Epithelial cell of proximal tubule (primary cell): ENCODE measurements at places on chromosomes 2 and 18.
A peak's percentile ranks its signal among the peaks of the same experiment; 100 is the strongest.

GRCh38 chr2:105581555-105581944 is 163.2 kb upstream of the NCK2 start:
- no peak for DNase-seq

DNA sequence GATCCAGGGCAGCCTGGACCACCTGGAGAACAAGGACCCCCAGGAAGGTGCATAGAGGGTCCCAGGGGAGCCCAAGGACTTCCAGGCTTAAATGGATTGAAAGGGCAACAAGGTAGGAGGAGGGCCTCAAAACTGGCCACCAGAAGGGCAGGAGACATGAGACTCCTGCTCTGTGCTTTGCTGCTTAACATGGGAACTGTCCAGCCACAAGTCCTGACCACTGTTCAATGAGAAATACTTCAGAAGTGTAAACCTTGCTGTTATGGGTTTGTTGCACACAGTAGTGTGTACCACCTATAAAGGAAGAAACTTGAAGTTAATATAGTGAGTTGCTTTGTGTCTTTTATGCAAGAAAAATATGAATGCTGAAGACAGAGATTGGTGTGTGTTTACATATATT is 44.2 kb upstream of the MFF start:
- no peak for DNase-seq

- peak; percentile 52 for DNase-seq
These were observed 475 bp upstream of the BARD1 start for GRCh38 chr2:214809751-214810564.

DNA sequence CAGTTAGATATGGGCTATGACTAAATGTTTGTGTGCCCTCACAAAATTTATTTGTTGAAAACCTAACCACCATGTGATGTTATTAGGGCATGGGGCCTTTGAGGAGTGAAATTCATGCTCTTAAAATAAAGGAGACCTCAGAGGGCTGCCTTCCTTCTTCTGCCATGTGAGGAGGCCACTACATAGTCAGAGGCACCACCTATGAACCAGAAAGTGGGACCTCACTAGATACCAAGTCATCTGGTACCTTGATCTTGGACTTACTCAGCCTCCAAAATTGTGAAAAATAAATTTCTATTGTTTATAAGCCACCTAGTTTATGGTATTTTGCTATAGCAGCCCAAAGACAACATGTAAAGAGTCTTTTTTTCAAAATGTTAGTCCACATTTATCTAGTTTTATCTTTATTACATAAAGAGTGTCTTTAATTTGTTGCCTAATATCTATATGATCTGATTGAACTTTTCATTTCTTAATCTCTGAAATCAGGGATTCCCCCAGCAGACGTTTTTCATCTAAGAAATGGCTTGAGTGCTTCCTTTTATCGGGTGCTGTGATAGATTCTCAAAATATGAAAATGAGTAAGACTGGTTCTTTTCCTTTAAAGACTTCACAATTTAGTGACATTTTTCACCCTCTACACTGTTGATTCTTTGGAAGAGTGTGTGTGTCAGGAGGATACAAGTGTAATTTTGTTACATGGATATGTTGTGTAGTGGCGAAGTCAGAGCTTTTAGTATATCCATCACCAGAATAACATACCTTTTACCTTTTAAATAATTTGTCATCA is 34.2 kb downstream of the PMS1 start:
- DNase-seq: no peak

GRCh38 chr2:21263622-21264021 is 139.9 kb downstream of the TDRD15 start:
- DNase-seq: no peak

DNA sequence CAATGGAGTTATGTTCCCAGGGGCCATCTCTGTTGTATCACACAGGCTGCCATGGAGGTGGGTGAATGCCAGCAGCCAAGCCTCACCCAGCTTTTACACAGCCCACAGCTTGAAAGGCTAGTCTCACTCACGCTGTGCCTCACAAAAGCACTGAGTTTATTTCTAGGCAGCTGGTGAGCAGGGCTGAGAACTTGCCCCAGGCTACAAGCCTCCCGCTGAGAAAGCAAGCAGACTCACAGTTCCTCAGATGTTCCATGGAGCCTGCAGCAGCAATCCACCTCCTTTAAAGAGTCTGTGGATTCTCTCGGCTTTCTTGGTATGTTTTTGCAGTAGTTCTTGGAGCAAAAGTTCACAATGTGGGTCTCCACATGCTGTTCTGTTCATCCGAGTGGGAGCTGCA is 40.9 kb upstream of the ALKAL2 start:
- DNase-seq: no peak

DNA sequence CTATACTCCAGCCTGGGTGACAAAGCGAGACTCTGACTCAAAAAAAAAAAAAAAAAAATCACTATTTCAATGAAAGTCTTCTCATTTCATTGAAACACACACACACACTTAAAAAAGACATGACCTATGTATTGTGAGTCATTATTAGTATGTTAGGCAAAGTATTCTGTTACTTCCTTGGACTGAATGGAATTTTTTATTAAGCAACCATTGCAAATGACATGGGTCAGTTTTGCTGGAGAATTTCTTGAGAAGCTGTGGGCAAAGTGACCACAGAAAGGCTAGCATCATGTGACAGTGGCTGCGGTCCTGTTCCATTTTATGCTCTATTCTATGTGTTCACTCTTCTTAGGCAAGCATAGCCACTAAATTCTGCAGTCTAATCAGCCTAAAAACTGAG is 695.7 kb downstream of the TDRD15 start:
- no peak for DNase-seq

- no peak for DNase-seq
These were observed 145.6 kb downstream of the ANKRD44 start for GRCh38 chr2:197165020-197165419.

DNA sequence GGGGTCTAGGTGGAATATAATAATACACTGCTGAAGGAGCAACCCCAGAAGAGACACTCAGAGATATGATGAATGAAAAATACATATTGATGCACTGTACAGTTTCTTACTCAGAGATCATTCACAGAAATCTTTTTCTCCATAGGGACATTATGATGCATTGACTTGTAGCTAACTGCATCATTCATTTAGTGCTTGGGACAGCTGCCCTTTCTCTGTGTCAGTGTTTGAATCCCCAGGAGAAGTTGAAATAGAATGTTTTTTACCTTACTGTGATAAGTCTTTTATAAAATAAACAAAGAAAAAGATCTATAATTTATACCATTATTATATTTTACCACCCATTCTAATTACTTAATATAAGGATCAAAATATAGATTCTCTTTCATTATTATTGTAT is 91.7 kb upstream of the DSEL start:
- no peak for DNase-seq

GRCh38 chr2:124805060-124805459 is 780.0 kb downstream of the CNTNAP5 start:
- DNase-seq: no peak

GRCh38 chr2:86783615-86784339 is 6.9 kb downstream of the CD8A start:
- no peak for DNase-seq

- no peak for DNase-seq
These were observed 45.9 kb downstream of the PIKFYVE start for GRCh38 chr2:208311954-208312353.

DNA sequence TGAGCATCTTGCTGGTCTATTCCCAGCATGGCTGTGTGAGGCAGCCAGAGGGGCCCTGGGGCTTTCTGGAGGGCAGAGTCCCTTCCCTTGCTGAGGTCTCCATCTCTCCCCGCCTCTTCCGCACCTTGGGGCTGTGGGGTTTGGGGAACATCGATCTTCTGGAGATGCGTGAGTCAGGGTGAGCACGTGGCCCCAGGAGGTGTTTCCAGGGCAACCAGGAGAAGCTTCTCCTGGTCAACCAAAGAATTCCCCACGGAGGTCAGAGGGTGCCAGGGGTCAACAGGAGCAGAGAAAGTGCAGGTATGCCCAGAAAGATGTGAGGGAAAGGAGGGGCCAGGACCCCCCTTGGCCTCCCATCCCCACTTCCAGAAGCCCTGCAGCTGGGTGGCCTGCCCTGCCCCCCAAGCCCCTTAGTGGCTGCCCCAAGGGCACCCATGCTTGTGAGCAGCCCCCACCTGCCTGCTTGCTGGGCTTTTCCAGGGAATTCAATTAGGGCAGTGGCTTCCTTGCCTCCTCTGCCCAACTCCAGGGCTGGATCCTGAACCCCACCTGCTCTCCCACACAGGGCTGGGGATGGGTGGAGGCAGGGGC is 2.8 kb upstream of the PROM2 start:
- DNase-seq: no peak

- no peak for DNase-seq
These were observed 108.9 kb downstream of the INHBB start for GRCh38 chr2:120454654-120455385.

DNA sequence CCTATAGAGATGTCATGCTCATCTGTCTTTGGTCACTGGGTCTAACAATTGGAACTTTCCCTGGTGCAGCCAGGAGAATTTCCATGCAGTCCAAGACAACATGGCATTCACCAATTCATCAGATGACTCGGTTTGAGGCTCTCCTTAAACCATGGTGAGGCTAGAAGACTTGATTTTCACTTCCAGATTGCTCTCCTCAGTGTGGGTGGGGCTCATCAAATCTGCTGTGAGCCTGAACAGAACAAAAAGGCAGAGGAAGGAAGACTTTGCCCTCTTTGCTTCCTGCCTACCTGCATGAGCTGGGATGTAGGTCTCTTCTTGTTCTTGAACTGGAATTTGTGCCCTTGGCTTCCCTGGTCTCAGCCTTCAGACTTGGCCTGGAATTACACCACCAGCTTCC is 203.4 kb upstream of the TRIB2 start:
- no peak for DNase-seq

DNA sequence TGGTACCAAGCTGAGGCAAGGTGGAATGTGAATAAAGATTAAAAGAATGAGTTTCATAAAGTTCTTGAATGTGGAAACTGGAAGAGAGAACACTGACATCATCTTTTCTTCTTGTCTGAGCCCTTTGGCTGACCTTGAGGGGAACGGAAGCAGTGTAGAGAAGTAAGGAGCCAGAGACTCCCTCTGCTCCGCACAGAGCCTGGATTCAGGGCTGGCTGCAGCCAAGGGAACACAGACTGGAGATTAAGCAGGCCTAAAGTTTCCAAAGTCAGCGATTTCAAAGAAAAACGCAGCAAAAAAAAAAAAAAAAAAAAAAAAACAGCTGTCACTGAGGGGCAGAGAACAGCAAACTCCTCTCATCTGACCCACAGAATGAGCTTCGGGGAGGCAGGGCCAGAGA is 19.3 kb upstream of the ALK start:
- peak; percentile 26 for DNase-seq

GRCh38 chr2:75801234-75801982 is 90.7 kb upstream of the GCFC2 start:
- no peak for DNase-seq

- DNase-seq: no peak
These were observed 61.3 kb downstream of the SP110 start for GRCh38 chr2:230158468-230158867.

- DNase-seq: no peak
These were observed 58.6 kb downstream of the FN1 start for GRCh38 chr2:215377283-215377682.

DNA sequence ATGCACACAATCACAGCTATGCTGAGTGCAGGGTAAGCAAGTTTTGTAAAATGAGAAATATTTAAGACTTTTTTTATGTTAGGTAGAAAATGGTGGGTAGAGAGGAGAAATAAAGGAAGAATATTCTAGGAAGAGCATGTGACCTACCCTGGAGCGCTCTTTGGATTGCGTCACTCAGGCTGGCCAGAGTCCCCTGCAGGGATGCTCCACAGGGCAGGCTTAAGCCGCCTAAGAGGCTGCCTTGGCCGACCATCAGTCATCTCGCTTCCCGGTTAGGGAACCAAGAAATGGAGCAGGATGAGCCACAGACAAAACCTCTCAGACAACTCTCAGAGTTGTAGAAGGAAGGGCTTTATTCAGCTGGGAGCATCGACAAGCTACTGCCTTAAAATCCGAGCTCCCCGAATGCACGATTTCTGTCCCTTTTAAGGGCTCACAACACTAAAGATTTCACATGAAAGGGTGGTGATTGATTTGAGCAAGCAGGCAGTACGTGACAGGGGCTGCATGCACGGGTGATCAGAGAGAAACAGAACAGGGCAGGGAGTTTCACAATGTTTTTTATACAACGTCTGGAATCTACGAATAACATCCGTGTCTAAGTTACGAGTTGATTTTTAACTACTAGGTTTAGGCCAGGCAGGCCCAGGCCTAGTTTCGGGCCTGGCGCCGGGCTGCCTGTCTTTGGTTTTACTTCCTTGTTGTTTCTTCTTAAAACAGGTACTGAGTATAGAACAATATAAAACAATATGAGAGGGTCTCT is 1072.0 kb downstream of the CBLN2 start:
- DNase-seq: peak; percentile 82

DNA sequence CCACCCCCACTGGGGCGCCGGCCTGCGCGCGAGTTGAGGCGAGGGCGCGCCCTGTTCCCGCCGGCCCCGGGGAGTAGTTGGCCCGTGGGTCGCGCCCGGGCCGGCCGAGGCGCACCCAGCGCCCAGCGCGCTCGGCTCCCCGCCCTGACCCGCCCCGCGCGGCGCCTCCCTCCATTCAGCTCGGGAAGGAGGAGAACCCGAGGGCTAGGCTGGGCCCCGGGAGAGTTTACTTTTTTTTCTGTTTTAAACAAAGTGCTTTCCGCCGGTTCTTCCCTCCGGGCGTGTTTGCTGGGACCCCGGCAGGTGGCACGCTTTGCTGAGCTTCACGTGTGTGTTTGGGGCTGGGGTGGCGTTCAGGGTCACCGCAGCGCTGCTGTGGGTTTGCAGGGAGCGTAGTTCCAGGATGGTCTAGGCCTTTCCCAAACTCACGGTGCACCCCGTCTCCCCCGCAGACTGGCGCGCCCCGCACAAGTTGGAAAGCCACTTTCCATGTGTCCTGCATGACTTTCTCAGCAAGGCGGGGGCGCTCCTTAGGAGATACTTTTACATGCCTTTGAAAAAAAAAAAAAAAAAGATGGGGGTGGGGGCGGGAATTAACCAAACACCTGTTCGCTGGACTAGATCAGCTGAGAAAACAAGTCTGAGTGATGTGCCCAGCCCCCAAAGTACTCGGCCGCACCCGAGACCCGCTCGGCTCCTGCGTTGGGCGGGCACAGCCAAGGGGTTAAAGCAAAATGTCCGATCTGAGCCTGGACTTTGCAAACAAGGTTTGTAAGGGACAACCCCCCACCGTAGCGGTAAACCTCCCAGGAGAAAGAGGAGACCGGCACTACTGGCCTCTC is 825 bp downstream of the ITGA6 start:
- DNase-seq: no peak

DNA sequence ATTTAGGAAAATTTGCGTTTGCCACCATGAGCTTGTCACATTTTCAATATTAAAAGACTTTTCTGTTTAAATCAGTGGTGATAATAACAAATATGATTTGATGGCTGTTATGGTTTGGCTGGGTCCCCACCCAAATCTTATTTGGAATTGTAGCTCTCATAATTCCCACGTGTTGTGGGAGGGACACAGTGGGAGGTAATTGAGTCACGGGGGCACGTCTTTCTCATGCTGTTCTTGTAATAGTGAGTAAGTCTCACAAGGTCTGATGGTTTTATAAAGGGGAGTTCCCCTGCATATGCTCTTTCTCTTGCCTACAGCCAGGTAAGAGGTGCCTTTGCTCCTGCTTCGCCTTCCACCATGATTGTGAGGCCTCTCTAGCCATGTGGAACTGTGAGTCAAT is 83.4 kb upstream of the RGPD4 start:
- no peak for DNase-seq

- DNase-seq: no peak
These were observed 146.6 kb upstream of the NCK2 start for GRCh38 chr2:105597806-105598803.

GRCh38 chr18:42513441-42513840 is 558.4 kb downstream of the PIK3C3 start:
- DNase-seq: no peak
